Kidney tubule cell (primary cell): ENCODE measurements at places on chromosomes 11 and 22.
A peak's percentile ranks its signal among the peaks of the same experiment; 100 is the strongest.

- peak; percentile 98 for DNase-seq
These were observed 32.0 kb upstream of the CCDC134 start for GRCh38 chr22:41768430-41768829.

- no peak for DNase-seq
These were observed 29.2 kb downstream of the MUC6 start for GRCh38 chr11:1007279-1007678.

DNA sequence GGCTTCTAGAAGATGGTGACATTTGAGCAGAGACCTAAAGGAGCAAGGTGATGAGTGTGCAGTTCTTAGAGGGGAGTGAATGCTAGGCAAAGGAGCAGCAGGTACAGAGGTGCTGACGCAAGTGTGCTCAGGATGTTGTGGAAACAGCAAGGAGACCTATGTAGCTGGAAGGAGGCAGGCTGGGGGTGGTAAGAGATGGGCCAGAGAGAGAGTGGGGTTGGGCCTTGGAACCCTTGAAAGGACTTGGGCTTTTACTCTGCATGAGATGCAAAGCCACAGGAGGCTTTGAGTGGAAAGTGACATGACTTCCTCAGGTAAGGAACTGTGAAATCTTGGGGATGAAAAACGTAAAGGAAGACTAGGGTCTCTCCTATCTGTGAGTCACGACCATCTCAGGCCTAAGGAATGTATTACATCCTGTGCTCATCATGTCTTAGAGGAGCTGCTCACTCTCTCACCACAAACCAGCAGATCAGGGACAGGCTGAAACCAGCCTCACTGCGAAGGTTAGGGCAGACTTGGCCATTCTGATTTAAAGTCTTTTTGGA, 65.4 kb downstream of the MICAL2 start:
- DNase-seq: peak; percentile 98

DNA sequence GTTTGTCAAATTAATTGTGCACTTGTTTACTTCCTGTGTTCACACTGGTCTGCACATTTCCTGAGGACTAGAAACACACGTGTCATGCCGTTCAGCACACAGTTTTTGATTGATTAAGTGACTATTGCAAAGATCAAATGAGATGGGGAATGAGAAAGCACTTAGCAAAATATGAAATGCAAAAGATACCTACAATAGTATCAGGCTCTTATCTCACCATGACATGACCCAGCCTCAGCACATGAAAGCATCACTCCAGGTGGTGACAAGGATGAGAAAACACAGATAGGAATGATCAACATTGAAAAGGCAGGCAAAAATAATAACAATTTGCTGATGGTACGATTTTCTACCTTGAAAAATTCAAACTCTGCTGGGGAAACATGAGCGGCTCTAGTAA, 42.1 kb upstream of the TP53I11 start:
- DNase-seq: no peak

DNA sequence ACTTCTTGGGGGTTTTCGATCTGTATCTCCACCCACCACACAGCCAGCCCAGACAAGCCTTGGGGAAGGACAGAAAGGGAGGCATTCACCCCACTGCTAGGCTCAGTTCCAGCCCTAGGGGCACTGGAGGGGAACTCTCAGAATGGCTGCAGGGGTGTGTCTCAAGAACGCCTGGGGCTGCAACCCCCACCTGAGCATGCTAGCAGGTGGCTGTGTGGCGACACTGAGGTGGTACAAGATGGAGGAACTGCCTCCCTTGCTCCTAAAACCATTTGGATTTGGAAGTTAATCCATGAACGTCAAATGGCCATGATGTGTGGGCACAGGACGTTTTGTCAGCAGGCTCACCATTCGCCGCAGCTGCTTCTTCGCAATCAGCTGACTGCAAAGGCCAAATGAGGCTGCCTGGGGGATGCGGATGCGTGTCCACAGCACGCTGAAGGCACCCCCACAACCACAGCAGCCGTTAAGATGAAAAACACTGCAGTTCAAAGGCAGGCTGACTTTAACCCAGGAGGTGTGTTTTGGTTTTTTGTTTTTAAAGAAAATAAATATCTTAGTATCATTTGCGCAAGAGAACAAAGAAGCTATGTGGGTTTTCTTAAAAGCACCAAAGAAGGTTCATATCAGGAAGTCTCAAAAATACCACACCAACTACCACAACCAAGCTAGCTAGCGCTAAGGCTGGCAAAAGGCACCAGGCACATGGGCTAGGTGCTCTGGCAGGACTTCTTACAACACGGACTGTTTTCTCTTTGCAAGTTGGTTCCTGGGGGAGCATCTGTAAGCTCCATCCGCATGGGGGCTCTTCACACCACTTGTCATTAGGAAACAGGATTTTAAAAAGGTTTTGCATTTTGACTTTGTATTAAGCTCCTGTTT, 22.2 kb upstream of the NAP1L4 start:
- DNase-seq: no peak

DNA sequence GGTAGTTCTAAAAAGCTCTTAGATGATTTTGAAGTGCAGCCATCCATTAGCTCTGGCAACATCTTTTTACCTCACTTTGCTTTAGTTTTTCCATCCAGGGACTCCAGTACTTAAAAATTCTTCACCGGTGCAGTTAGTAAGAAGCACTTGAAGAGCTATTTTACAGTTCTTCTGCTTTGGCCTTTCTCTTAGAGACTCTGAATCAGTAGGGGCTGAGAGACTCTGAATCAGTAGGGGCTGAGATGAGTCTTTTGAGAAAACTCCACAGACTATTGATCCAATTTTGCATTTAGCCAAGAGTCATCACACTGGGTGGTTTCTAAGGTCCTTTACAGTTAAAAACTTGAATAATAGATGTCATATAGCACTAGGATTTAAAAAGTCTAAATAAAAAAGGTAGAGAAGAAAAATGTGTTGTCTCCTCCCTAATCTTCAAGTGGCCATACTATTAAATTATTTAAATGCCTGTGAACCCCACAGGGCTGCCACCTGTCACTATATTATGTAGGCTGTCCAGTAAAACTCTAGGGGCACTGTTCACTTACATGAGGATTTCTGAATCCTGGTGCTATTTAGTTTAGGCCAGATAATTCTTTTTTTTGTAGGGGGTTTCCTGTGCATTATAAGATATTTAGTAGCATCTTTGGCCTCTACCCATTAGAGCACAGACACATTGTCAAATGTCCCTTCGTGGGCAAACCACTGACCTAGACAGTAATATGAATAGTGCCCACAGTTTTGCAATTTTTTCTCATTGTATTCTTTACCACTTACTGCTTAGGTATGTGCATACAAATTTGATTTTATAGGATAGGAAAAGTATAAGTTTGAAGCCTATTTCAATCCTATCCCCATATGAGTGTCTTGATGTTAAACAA, 26.3 kb upstream of the HIKESHI start:
- DNase-seq: no peak

DNA sequence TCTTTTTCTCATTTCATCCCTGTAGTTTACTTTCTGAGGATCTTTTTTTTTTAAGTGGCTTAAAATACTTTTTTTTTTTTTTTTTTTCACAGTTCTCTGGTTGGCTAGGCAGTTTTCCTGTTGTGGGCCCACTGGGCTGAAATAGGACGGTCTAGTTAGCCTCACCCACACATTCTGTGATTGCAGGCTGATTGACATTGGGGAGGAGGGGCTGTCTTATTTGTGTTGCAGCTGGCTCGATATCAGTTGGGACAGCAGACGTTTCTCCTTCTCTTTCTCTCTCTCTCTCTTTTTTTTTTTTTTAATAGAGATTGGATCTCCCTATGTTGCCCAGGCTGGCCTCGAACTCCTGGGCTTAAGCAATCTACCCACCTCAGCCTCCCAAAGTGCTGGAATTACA, 6.9 kb downstream of the BCR start:
- DNase-seq: no peak

DNA sequence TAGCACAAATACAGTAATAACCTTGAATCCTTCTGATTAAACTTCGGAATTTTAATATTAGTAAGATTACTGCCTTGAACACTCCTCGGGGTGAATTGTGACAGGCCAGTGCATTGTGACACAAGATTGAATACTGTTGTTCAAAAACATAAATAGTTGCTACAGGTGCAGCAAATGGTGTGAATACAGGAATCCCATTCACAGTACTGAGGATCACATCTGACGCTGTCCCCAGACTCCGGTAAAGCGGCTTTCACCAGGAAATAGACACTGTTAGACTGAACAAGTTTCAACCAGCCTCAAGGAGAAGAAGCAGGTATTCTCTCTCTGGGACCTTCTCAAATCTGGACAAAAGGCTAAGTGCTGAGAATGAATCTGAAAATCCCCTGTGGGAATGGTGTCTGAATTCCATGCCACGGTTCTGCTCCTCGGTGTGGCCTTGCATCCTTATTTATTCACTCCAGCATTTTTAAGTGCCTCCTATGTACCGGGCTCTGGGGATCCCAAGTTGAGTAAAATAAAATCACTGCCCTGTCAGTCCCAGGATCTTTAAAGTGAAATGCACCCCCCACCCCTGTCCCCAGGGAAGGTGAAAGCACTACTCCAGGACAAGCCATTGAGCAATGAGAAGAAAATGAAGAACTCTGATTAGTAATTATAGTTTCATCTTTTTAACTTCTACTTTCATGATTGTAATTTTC, 3.4 kb downstream of the LGR4 start:
- no peak for DNase-seq

- no peak for DNase-seq
These were observed 607.3 kb upstream of the CADM1 start for GRCh38 chr11:116111546-116111945.

DNA sequence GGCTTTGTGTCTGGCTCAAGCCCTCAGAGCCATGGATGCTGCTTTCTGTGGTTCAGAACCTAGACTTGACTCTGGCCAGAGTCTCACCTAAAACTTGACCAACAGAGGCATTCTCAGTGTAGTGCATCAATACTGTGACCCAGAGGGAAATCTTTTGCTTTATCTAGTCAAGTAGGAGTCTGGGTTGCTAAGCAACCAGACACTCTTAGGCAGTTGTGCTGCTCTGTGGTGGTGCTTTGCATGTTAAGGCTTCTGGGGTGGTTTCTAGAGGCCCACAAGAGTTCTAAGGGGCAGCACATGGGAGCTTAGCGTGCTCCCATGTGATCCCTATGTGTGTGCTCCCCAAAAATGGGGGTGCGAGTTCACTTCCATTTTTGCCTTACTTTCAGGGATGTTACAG, 224.6 kb upstream of the PLET1 start:
- DNase-seq: no peak

DNA sequence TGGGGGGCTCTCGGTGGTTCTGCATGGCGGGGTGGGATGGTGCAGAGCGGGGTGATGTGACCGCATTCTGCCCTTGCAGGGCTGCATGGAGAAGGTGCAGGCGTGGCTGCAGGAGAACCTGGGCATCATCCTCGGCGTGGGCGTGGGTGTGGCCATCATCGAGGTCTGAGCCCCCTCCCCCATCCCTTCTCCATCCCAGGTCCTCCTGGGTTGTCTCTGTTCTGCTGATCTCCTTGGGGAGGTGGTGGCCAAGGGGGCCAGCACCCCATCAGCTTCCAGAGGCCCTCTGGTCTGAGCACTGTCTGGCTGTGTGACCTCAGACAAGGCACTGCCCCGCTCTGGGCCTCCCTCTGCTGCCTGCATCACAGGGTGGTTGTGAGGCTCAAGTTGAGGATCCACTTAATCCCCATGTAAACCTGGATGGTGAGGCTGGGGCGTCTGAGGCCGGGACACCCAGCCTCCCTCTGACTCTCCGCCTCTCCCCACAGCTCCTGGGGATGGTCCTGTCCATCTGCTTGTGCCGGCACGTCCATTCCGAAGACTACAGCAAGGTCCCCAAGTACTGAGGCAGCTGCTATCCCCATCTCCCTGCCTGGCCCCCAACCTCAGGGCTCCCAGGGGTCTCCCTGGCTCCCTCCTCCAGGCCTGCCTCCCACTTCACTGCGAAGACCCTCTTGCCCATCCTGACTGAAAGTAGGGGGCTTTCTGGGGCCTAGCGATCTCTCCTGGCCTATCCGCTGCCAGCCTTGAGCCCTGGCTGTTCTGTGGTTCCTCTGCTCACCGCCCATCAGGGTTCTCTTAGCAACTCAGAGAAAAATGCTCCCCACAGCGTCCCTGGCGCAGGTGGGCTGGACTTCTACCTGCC, 53.3 kb downstream of the CD82 start:
- no peak for DNase-seq

- DNase-seq: peak; percentile 90
These were observed 198.5 kb upstream of the CTSC start for GRCh38 chr11:88535916-88536547.

- no peak for DNase-seq
These were observed 84.1 kb downstream of the DDX10 start for GRCh38 chr11:108748968-108749367.
